ENCODE measurements at places on chromosomes 1 and 21. TPM values are rescaled to one million over a fixed set of nuclear protein-coding genes. Genes with fewer than 3 reads are reported as not detected.

DNA sequence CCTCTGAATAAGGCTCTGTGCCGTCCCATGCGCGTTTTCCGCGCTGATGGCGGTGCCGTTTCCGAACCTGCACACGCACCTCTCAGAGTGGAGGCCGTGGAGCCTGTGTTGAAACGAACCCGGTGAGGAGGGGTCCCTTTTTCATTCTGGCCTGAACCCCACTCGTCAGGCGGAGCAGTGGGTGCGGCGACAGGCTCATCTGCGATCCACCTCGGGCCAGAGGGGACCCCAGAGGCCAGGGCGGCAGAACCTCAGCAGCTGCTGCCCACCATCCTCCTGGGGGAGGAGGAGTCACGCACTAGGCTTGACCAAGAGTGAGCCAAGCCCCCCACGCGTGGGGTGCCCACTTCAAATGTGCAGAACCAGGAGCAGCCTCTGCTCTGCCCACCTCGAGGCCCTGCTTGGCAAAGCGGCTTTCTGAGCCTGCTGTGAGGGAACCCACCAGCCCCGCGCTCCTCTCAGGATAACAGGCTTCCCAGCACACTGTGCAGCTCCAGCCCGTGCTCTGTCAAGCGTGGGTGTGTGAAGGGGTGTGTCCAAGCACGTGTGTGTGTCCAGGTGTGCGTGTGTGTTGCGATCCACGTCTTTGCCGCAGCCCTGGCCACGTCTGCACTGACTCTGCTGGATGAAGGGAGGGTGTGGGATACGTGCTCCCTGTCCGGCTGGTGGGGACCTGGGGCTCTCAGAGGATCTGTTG is 6.8 kb downstream of the PRDM16 start:
- H3K27ac ChIP-seq, result peak overlapping the region; percentile 13
- H3K4me3 ChIP-seq, result no peak overlapping the region
- H3K4me1 ChIP-seq, result no peaks in the 10 kb centered on the region

- no peaks in the 10 kb centered on the region for H3K36me3 ChIP-seq
- DNase-seq, result peak; percentile 13
- H3K27me3 ChIP-seq, result no peaks in the 10 kb centered on the region
- H3K4me3 ChIP-seq, result no peak overlapping the region
- H3K4me1 ChIP-seq, result peaks cover 2% of the 10 kb centered on the region
These were observed 219.2 kb downstream of the FOXD2 start for GRCh38 chr1:47656719-47657685.

DNA sequence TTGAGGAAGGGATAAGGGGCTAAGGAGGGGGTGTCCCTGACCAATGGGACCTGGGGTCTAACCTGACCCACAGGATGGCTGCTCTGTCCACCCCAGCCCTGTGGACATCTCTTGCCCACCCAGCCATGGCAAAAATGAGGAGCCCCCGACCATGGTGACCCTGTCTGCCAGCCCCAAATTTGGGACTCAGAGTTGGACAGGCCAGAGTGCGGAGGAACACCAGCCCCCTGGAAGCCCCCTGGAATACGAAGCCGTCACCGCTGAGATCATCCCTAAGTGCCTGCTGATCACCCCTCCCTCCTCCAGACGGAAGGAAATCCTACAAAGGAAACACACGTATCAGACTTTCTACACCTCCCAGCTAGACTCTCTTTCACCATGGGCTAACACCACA is 119.3 kb downstream of the SIK1 start:
- no peak overlapping the region for H3K27ac ChIP-seq
- DNase-seq, result no peak
- H3K4me3 ChIP-seq, result no peak overlapping the region
- no peaks in the 10 kb centered on the region for H3K27me3 ChIP-seq
- no peaks in the 10 kb centered on the region for H3K36me3 ChIP-seq

DNA sequence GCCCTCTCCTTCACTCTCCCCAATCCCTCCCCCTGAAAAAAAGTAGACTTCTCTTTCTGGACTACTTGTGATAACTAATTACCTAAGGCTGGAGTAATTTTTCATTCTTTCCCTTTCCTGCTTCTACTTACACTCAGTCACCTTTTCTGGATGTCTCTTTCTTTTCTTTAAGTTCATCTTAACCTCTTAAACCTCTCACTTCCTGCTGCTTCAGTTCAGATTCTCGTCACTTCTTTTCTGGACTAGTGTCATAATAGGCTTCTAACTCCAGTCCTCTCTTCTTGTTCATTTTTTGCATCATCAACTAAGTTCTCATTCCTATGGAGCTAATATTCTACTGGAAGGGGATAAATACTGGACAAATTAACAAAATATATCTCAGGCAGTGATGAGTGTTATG is 75.4 kb downstream of the LRRC53 start:
- H3K4me3 ChIP-seq, result no peak overlapping the region
- no peak overlapping the region for H3K27ac ChIP-seq
- H3K4me1 ChIP-seq, result no peaks in the 10 kb centered on the region

DNA sequence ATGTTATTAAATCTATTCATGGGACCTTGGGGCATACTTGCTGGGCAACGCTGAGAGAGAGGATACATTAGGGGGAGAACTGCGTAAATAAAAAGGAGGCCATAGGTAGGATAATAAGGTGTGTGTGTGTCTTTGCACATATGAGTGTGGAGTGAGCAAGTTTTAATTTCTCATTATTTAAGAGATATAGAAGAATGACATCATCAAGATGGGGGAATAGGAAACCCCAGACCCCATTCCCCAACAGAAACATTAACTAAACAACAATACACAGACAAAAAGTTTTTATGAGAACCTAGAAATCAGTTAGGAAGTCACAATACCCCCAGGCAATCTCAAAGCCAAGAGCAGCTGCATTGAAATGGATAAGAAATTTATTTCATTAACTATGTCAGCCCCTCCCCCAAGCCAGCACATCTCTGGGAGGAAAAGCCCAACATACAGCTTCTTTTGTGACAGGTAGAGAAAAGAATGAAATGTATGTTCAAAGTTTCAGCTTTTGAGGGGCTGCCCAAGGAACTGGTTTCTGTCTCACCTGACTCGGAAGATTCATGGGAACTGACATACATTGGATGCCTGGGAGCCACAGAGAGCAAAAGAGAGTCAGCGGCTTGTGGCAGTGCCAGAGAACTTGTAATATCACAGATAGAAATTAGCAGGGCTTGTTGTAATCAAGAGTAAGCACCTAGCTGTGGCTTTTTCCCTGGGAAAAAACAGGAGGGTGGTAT is 234.3 kb upstream of the NFIA start:
- no peaks in the 10 kb centered on the region for H3K4me1 ChIP-seq
- no peaks in the 10 kb centered on the region for H3K27me3 ChIP-seq
- no peak overlapping the region for H3K4me3 ChIP-seq
- no peak overlapping the region for H3K27ac ChIP-seq

- H3K36me3 ChIP-seq, result no peaks in the 10 kb centered on the region
- H3K4me1 ChIP-seq, result no peaks in the 10 kb centered on the region
- H3K4me3 ChIP-seq, result no peak overlapping the region
- no peak overlapping the region for H3K27ac ChIP-seq
These were observed 537.9 kb upstream of the NR5A2 start for GRCh38 chr1:199489594-199489993.

- H3K27ac ChIP-seq, result peak overlapping the region; percentile 33
- no peak overlapping the region for H3K4me3 ChIP-seq
- H3K27me3 ChIP-seq, result no peaks in the 10 kb centered on the region
- H3K36me3 ChIP-seq, result no peaks in the 10 kb centered on the region
These were observed 15.6 kb downstream of the PLPPR5 start for GRCh38 chr1:98988904-98989555.

GRCh38 chr1:7470904-7471638 is 300.0 kb upstream of the VAMP3 start:
- no peaks in the 10 kb centered on the region for H3K36me3 ChIP-seq
- no peaks in the 10 kb centered on the region for H3K27me3 ChIP-seq
- DNase-seq, result no peak
- H3K27ac ChIP-seq, result peak overlapping the region; percentile 78

GRCh38 chr1:210617293-210617692 is 288.6 kb downstream of the HHAT start:
- no peaks in the 10 kb centered on the region for H3K4me1 ChIP-seq
- no peak overlapping the region for H3K27ac ChIP-seq
- H3K4me3 ChIP-seq, result no peak overlapping the region
- no peaks in the 10 kb centered on the region for H3K27me3 ChIP-seq
- H3K36me3 ChIP-seq, result no peaks in the 10 kb centered on the region

- no peak overlapping the region for H3K27ac ChIP-seq
- H3K4me1 ChIP-seq, result no peaks in the 10 kb centered on the region
- H3K36me3 ChIP-seq, result no peaks in the 10 kb centered on the region
- DNase-seq, result peak; percentile 68
- H3K27me3 ChIP-seq, result no peaks in the 10 kb centered on the region
These were observed 625.2 kb downstream of the LMO4 start for GRCh38 chr1:87953732-87954344.

GRCh38 chr21:15084668-15085067 is 19.9 kb upstream of the NRIP1 start:
- H3K27ac ChIP-seq, result no peak overlapping the region
- no peaks in the 10 kb centered on the region for H3K36me3 ChIP-seq
- no peak overlapping the region for H3K4me3 ChIP-seq
- no peaks in the 10 kb centered on the region for H3K27me3 ChIP-seq

ATAD3C gene
- 10.0 TPM for total RNA-seq

GPATCH3 gene
- 15.8 TPM for total RNA-seq

LEMD1 gene
- total RNA-seq, result 6.5 TPM

NTNG1 gene
- 2.8 TPM for total RNA-seq

PLEKHG5 gene
- total RNA-seq, result 14.0 TPM
